ENCODE measurements at places on chromosomes 11 and 22.

DNA sequence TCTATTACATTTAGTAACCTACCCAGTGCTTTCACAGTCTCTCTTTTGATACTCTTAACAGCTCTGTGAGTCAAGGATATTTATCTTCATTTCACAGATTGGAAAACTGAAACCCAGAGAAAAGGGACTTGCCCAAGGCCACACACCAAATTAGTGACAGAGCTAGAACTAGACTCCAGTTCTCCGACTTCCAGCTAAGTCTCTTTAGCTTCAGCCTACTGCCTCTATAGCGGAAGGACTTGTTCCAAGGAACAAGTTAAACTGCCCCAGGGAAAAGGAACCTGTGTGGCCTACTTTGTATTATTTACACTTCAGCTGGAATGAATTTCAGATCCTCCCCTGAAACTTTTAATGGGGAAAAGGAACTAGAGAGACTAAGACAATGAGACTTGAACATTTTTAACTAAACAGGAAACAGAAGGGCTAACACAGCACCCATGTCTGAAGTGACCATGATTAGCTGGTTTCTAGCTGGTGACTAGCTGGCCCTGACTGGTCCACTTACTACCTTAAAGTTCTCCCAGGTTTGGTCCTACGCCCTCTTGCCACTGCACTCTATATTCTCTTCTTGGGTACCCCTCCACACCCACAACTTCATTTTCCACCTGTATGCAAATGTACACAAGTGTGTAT is 1.3 kb downstream of the LRRC51 start:
- peak; percentile 89 for DNase-seq

GRCh38 chr11:112649856-112650255 is 311.4 kb upstream of the NCAM1 start:
- DNase-seq = no peak

DNA sequence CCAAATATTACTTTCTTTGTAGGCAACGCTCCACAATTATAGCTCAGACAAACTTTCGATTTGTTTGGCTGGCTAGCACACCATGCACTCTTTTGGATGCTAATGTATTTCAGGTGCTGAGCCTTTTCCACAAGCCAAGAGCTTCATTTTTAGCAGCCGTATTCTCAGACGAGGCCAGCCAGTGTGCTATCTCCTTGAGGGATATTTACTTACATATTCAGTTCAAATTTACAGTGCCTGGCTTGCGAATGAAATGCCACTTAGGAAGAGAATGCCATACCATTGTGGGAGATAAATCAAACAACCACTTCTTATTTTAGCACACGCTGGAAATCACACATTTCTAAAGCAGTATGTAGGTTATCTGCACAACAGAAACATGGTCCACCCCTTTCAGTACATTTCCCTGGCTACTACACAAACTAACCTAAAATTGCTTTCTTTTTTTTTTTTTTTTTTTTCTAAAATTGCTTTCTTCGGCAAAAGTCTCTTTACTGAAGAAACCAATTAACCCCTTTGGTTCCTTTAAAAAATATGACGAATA is 236.9 kb downstream of the CADM1 start:
- DNase-seq = no peak

DNA sequence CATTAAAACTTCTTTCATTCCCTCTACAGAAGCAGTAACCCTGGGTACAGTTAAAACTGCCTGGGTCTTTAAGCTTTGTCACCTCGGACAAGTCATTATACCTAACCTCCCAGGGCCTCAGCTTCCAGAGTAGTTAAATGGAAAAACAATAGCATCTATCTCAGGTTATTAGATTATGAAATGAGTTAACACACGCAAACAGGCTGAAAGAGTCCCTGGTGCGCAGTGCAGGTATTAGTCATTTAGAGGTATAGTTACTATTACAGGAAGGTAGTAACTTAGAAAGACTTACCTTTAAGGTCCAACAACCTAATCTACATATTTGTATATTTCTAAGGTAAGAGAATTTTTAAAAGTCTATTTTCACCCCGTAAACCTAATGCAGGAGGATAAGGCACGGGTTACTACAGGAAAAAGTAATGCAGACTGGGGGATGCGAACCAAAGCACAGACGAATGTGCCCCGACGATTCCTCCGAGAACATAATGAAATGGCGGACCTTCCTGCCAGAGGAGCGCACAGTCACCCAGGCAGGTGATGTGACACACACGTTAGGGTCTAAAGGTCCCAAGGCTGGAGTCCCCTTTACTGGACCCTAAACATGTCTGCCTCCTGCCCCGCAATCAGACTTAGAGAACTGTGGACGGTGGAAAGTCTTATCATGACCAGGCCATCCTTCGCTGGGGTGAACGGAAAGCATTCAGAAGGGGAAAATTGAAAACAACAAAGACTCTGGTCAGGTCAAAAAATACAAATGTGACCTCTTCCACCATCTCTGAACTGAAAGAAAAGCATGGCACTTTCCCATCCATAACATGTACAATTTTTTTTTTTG is 1.3 kb downstream of the NAP1L4 start:
- DNase-seq = no peak

- no peak for DNase-seq
Observed at GRCh38 chr11:10540546-10540914, 457 bp downstream of the RNF141 start.

- no peak for DNase-seq
Observed at GRCh38 chr11:15471895-15472799, 357.4 kb downstream of the INSC start.

DNA sequence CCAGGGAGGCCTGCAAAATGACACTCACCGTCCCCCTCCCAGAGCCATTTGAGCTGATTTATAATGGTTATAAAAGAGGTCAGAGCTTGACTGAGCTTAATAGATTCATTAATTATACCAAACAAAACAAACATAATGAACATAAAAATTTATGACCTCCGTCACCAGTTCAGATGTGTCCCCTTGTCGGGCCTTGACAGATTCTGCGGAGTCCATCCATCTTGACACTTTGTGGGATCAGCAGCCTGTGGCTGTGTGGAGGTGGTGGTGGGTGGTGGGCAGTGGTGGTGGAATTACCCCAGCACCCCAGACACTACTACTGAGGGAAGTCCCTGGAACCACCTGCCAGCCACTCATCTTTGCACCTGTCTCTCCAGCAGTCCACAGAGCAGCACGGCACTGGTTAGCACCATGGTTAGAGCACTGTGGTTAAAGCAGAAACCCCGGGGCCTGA is 83.5 kb downstream of the DSCAML1 start:
- no peak for DNase-seq
